ENCODE measurements at places on chromosomes 11 and 22.

DNA sequence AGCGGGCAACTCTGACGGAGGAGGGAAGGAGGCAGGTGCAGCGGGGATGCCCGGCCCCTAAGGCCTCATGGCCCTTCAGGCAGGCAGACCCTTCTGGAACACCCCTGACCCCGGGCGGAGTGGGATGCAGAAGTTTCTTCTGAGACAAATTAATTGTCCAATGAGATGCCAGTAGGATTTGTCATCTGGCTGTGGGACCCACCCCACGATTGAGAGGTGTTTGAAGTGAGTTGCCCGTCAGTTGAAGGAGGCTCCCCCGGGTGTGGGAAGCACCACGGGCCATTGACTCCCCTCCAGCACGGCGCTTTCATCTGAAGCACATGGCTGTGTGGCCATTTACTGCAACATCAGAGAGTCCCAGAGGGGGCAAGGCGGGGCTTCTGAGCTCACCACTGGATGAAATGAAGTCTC is 527.8 kb downstream of the BRD1 start:
- DNase-seq: no peak

DNA sequence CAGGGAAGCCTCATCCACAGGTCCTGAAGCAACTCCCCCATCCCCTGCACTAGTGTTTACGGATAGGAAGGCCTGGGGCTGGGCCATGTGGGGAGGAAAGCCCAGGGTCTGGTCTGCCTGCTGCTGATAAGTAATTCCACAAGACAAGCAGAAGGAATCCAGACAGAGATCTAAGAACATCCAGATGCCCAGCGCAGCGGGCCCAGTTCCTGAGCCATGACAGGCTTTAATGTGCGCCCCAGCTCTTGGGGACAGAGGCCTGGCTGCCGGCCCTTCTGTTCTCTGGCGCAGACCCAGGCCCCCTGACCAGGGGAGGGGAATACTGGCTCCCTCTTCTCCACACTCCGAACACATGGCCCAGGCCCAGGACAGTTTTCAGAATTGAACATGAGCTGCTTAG is 28.8 kb upstream of the ETS1 start:
- DNase-seq: no peak

DNA sequence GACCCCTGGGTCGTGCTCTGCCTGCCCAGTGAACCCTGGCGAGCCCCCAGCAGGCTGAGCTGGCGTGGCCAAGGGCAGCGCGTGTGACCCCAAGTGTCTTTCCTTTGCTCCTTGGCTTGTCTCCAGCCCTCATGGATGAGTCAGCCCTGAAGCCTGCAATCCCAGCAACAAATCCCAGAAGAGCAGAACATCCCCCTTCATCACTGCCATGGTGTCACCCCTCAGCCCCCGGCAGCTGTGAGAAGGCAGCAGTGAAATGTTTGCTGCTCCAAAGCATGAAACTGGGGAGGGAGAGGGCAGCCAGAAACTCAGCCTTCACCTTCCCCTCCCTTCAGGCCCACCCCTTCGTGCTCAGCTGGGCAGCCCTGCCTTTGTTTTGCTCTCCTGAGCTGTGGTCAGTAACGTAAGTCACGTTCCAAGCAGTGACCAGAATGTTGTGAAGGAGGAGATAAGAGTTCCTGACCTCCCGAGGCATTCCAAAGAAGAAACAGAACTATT is 29.8 kb downstream of the ADAMTS15 start:
- DNase-seq: peak; percentile 95

GRCh38 chr11:61507962-61508861 is at the start of gene LRRC10B:
TSS of gene LRRC10B (plus strand) at chr11:61508749. CDS start at chr11:61508999, 250 bp downstream.
- no peak for DNase-seq

DNA sequence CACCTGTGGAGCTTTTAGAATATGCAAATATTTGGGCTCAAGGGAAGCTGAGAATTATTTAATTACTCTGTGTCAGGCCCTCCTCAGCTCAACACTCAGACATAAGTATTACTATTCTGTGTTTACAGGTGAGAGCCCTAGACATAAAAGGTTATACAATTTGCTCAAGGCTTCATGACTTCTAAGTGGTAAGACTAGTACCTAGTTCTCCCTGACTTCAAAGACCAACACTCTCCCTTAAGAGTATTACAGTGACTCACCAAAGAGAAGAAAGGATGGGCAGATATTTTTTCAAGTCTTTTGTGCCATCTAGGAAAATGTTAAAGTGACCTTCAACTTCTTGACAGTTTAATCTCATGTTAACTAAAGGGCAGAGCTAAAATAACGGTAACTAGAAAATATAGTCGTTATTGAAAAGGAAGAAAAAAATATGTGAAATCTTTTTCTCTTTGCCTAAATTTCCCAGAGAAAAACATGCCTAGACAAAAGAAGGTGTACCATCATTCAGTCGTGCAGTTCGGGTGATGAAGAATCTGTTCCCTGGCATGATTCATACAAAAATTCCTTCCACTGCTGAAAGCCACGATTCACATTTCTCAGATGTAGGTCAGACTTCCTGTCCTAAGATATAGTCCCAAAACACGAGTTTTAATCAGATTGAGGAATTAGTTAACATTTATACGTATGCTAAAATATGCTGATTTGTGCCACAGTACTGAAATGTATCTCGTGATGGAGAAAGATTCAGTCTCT is 849.1 kb upstream of the API5 start:
- no peak for DNase-seq

- peak; percentile 31 for DNase-seq
Measured at GRCh38 chr22:31912407-31912743, 32.0 kb upstream of the YWHAH start.

- DNase-seq: peak; percentile 94
Measured at GRCh38 chr22:39316440-39317083, 2.9 kb downstream of the RPL3 start.

DNA sequence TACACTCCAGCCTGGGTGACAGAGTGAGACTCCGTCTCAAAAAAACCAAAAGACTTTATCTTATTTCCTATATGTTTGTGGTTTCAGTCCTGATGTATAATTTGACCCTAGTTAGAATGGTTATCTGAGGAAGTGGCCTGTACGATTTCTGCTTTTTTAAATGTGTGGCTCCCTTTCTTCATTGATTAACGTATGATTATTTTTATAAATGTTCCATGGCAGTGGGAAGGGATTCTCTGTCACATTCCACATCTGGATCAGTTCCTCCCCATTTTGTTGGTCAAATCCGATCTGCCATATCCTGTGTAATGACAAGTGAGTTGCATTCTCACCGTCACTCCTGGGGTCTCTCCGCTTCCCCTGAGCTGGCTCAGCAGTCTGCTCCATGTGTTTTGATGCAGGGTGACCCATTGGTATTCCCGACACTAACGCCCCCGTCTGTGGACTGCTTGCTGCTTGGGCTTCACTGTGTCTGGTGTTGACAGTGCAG is 20.3 kb downstream of the NEAT1 start:
- peak; percentile 45 for DNase-seq

- DNase-seq: no peak
Measured at GRCh38 chr11:108368134-108368533, 99.2 kb downstream of the C11orf65 start.

GRCh38 chr22:21761086-21761485 is 25.5 kb upstream of the YPEL1 start:
- no peak for DNase-seq

DNA sequence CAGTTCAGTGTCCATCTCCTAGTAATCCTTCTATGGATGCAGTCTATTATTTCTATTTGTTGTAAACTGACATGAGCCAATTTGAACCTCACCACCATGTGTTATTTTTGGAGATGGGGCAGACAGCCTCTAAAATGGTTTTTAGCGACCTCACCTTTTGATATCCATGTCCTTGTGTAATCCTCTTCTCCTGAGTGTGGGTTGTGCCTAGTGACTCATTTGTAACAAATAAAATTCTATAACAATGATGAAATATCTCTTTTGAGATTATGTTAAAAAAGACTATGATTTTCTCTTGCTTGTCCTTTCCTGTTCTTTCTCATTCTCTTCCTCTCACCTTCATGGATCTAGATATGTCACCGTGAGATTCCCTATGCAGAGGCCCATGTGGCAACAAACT is 554.6 kb upstream of the ANO3 start:
- peak; percentile 1 for DNase-seq

GRCh38 chr11:126355324-126355925 is at the start of gene ST3GAL4:
TSS of gene ST3GAL4 (plus strand) at chr11:126355686. CDS start at chr11:126406156, 50,470 bp downstream.
- DNase-seq: peak; percentile 73

GRCh38 chr11:94769880-94770279 is 1.7 kb downstream of the AMOTL1 start:
- DNase-seq: peak; percentile 47

DNA sequence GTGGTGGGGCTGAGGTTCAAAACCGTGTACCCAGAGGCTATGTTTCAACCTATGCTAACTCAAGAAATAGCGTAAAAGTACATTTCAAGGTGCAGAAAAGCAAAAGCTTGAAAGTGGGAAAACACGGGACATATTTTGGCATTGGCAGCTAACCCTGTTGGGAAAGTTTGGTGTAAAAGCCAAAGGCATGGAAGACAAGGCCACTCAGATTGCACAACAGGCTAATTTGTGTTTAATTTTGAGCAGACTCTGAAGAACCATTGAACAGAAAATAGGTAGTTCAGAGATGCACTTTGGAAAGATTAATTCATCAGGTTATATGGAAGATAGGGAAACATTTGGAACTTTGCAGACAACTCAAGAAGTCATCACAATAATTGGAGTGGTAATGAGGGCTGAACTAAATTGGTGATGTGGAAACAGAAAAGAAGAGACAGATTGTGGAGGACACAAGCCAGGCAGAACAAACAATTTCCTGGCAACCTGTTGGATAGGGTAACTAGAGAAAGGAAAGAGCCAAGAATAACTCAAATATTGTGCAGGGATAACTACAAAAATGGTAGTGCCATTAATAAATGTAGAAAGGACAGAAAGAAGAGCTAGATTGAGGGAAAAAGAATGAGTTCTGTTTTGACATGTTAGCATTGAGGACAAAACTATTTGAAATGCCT is 140.5 kb upstream of the PGR start:
- no peak for DNase-seq

- no peak for DNase-seq
Measured at GRCh38 chr11:45725776-45726492, 60.5 kb upstream of the CHST1 start.

DNA sequence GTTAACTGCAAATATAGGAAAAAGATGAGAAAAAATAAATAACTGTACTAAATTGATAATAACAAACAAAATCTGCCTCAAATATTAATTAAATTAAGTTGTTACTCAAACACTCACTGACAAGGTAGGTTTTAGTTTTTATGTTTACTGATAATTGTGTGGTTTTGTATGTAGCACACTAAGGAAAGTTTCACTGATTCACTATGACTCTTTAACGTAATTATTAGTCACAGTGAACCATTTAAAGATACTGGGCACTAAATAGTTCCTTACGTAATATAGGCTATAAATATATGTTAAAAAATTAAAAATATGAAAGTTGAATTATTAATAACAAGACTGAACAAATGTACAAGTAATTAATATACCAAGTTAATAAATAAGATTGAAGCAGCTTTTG is 2330.0 kb upstream of the RAG2 start:
- no peak for DNase-seq

DNA sequence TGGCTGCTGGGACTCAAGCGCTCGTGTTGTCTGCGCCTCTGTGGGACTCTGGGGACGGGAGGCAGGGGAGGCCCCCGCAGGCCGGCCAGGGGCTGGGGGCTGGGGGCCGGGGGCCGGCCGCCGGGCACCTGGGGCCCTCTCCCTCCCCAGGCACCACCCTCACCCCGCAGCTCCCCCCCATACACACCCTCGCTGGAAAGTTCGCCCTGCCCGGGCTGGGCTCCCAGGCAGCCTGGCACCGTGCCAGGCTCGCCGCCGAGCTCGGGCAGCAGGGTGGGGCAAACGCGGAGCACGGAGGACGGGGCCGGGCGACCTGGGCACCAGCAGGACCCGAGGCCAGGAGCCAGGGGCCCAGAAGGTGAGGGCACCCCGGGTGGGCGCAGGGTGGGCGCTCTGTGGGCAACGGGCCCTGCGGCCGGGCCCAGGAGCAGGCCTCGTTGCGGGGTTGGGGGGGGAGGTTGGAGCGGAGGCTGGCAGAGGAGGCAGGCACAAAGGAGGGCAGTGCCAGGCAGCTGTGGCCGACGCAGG is 76.7 kb upstream of the WNT7B start:
- DNase-seq: peak; percentile 85

GRCh38 chr22:27240298-27241075 is 561.1 kb downstream of the MN1 start:
- no peak for DNase-seq

DNA sequence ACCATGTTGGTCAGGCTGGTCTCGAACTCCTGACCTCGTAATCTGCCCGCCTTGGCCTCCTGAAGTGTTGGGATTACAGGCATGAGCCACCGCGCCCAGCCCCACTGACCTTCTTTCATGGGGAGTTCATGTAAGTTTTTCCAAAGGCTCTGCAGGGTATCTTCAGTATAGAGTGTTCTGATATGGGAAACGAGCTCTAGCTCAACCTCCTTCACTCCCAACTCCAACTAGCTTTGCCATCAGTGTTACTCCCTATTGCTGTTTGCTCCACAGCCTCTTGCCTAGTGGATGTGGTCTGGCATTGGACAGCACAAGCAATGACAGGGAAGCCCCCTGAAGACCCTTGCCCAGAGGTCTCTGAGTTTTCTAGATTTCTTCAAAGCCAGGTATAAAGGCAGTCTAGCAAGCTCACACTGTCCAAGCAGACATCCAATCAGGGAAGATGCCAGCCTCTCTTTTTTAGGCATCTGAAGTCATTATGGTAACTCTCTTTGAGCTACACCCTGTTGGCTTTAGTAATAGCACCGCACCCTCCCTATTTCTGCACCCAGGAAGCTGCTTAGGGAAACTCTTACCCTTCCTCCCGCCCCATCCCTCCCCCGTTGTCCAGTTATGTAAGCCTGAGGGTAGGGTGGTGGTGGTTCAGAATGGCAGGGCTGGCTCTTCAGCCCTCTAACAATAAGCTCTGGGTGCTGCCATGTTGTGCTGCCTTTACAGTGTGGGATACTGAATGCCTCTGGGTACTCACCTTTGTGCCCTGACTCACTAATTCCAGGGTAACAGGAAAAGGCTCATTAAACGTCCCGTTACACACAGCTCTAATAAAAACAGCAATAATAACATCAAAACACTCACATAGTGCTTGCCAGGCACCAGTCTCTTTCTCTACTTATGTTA is 41.4 kb upstream of the CLDN5 start:
- DNase-seq: no peak

DNA sequence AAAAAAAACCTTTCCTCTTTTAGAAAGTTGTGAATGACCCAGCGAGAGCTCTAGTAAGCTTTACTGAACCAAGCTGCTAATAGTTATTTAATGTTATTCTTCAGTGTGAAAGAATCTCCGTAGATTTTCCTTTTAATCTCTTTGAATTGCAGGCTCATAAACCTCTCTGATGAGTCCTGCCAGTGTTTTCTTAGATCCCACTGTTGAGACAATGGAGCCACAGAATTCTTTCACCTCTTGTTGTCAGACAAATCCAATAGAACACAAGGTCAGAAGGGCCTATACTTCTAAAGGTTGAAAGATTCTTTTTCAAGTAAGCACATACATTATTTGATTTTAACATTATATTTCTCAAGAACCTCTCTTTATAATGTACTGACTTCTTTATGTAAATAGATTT is 52.2 kb downstream of the DNAJC24 start:
- no peak for DNase-seq

GRCh38 chr11:67302571-67303131 is 679 bp upstream of the SSH3 start:
- DNase-seq: no peak
